ENCODE measurements at places on chromosomes 6 and 20. TPM values are rescaled to one million over a fixed set of nuclear protein-coding genes. Genes with fewer than 3 reads are reported as not detected.

ZNF831 gene
- total RNA-seq, result not detected

VSX1 gene
- not detected for total RNA-seq

SYCP2L gene
- total RNA-seq, result 0.36 TPM

FNDC1 gene
- total RNA-seq, result 34.2 TPM

ENPP1 gene
- 16.3 TPM for total RNA-seq

AKAP12 gene
- 70.1 TPM for total RNA-seq

CST7 gene
- total RNA-seq, result not detected

ARMC12 gene
- 0.59 TPM for total RNA-seq

GGTLC1 gene
- not detected for total RNA-seq

TMEM239 gene
- total RNA-seq, result not detected

PACRG gene
- 1.4 TPM for total RNA-seq

FYN gene
- total RNA-seq, result 104 TPM

MAP1LC3A gene
- 24.8 TPM for total RNA-seq

SRSF12 gene
- under 0.01 TPM for total RNA-seq

RIOK1 gene
- total RNA-seq, result 14.1 TPM

GINM1 gene
- total RNA-seq, result 82.8 TPM

UNC93A gene
- not detected for total RNA-seq

PTCHD4 gene
- 6.5 TPM for total RNA-seq

LZTS3 gene
- total RNA-seq, result 3.6 TPM

CRISP1 gene
- not detected for total RNA-seq

SMOC2 gene
- total RNA-seq, result 10.6 TPM

MYBL2 gene
- 1.8 TPM for total RNA-seq

PTCRA gene
- total RNA-seq, result not detected

ZBTB46 gene
- total RNA-seq, result under 0.01 TPM

B3GALT4 gene
- 3.8 TPM for total RNA-seq

SFT2D1 gene
- 22.1 TPM for total RNA-seq

NEU1 gene
- 117 TPM for total RNA-seq

BMP2 gene
- 1.8 TPM for total RNA-seq

NOTCH4 gene
- total RNA-seq, result 0.59 TPM

JPH2 gene
- total RNA-seq, result 2.2 TPM

ACTL10 gene
- total RNA-seq, result 2.2 TPM

TBXT gene
- total RNA-seq, result not detected

FAM217A gene
- total RNA-seq, result not detected

OTOR gene
- not detected for total RNA-seq

C6orf141 gene
- total RNA-seq, result not detected

HRH3 gene
- total RNA-seq, result not detected

SCRT2 gene
- total RNA-seq, result not detected

STMND1 gene
- total RNA-seq, result not detected

FNDC11 gene
- total RNA-seq, result under 0.01 TPM

TBP gene
- total RNA-seq, result 11.9 TPM
